ENCODE measurements at places on chromosomes 7 and 10.

DNA sequence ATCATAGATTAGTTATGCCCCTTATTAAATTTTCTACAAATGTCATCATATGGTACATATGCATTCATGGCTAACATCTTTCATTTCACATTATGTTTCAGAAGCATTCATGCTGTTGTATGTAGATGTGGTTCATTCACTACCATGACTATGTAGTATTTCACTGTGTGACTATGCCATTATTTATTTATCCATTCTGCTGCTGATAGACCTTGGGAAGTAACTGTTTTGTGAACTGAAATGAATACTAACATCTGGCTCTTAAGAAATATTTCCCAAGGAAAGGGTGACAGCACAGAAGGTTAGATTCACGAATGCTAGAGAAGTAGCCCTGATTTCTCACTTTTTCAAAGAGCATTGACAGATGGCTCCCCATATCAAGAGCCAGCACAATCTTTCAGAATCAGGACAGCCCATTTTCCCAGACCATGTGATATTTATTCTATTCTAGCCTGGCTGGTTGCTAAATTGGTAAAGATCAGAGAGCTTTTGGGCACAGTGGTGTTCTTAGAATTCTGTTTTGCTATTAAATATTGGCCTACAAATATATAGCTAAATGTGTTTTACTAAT lies 157.4 kb downstream of the DYNC1I1 start:
- no peak for DNase-seq

- no peak for DNase-seq
Observed at GRCh38 chr10:14658331-14659127, 116.2 kb downstream of the FAM107B start.

DNA sequence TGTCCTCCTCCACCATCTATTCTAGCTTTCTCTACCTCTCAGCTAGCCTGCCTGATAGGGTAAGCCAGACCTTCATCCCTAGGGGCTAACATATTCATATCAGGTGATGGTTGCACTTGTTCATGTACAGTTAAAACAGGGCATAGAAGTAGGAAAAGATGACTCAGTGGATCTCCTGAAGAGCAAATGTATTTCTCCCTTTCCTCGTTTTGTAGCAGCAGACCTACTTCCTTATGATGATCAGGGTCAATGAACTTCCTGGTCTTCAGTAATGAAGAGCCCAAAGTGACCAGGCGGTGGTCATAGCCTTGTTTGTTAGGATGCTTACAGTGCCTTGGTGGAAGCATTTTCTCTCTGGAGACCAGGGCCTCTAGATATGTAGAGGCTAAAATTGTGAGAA lies 6.3 kb downstream of the LIPJ start:
- DNase-seq, result no peak

- no peak for DNase-seq
Observed at GRCh38 chr7:104106108-104106905, 101.5 kb downstream of the ORC5 start.

DNA sequence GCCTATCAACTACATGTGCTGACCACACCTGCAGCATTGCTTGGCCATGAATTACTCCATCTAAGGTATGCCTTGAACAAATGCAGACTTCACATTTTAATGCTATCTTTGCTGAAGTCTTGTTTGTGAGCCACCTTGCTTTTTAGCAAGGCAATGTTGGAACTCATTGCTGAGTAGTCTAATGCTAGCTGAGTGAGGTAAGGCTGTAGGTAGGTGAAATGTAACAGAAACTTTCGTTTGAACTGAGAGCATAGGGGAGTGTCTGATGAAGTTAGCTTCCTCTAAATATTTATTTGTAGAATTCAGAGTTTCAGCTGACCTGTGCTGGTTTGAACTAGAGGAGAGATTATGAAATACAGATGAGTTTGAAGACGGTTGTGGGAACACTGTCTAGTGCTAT lies 238.5 kb downstream of the SEMA3A start:
- DNase-seq, result no peak

DNA sequence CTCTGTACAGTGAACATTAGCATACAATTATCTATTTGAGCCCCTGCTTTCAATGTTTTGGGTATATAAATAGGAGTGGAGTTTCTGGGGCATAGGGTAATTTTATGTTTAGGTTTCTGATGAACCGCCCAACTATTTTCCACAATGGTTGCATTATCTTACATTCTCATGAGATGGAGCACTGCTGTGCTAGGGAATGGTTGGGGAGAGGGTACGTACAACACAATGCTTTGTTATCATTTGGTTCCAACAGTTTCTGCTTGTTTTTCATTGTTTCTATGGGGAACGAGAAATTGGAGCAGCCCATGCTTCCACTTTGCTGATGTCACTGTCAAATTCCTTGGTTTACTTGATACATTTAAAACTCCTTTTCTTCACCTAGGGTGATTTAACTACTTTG lies 1115.3 kb downstream of the REEP3 start:
- no peak for DNase-seq

DNA sequence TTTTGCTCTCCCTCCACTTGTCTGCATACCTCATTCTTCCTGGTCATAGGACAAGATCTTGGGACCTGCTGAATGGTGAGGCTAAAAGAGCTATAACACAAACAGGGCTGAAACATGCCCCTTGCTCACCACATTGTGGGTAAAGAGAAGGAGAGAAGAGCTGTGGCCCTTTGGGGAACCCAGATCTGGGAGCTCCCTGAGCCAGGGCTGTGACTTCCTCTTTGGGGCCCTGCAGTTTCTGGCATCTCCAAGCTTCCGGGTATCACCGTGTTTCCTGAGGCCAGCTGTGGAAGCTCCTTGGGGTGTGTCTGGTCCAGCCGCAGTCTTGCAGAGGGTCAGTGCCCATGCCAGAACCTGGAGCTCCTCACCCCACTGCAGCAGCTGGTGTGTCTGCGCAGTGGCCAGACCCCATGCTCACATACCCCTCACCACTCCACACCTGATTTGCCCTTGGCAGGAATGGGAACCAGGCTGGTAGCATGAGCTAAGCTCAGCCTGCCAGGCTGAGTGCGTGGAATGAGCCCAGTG lies 34.0 kb downstream of the DKK1 start:
- no peak for DNase-seq

- no peak for DNase-seq
Observed at GRCh38 chr10:49624629-49625028, 10.8 kb downstream of the CHAT start.

GRCh38 chr7:32661501-32661900 lies 166.2 kb downstream of the AVL9 start:
- no peak for DNase-seq

DNA sequence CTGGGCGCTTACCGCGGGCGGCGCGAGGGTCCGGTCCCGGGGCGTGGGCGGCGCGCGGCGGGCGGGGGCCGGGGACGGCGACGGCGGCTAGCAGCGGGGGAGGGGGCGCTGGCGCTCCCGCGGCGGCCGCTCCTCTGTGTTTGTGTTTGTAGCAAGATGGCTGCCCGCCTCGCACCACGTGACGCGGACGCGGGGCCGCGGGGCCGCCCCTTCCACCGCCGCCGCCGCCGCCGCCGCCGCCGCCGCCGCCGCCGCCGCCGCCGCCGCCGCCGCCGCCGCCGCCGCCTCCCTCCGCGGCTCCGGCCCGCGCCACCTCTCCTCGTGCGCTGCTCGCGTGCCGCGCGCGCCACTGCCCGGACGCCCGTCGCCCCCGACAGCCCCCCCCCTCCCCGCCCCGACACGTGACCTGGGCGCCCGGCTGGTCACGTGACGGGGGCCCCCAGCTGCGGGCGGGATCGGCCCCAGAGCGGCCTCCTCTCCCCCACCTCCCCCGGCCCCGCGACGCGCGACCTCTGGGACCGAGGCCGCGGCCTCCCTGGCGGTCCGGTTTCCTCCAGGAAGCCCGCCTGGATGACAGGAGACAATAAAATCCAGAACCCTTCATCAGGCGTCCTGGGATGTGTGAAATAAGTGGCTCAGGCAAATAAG lies at the start of gene GIGYF1:
GIGYF1 (minus strand) TSS at position 153 of the 648 bp plus-strand sequence. CDS start 6,012 bp downstream, outside the sequence.
- peak; percentile 68 for DNase-seq

GRCh38 chr10:34830217-34830822 lies 15.2 kb upstream of the PARD3 start:
- no peak for DNase-seq

- DNase-seq, result no peak
Observed at GRCh38 chr7:67947646-67948045, 951.0 kb downstream of the TYW1 start.

- no peak for DNase-seq
Observed at GRCh38 chr7:105321754-105322455, 66.8 kb downstream of the SRPK2 start.

GRCh38 chr10:100009793-100010676 lies at the start of gene DNMBP:
Gene DNMBP, minus strand, starts transcription at chr10:100009947. Its CDS starts 37,823 bp downstream, at chr10:99972124.
- peak; percentile 69 for DNase-seq

- DNase-seq, result no peak
Observed at GRCh38 chr10:114257498-114257897, 18.4 kb downstream of the VWA2 start.

GRCh38 chr10:124671486-124672075 lies 72.6 kb downstream of the FAM53B start:
- DNase-seq, result no peak

DNA sequence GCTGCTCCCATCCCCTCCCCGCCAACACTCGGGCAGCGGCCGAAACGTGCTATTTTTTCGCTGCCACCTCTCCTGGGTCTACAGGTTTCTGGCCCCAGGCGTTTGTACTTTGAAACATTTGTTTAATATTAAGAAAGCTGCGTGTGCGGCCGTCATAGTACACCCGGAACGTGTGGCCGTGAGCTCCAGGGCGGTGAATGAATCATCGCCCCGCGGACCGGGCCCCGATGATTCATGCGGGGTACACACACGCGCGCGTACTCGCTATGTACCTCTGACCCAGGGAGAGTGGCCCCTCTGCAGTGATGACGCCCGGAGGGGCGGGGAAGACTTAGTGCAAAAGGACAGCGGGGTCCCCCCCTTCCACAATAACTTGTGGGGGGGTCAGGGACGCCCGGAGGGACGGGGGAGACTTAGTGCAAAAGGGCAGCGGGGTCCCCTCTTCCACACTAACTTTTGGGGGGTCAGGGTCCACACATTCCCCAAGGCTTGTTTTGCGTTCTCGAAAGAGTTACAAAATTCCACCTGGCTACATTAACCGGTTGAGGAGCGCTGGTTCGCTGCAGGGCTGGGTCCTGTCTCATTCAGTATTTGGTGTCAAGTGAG lies 56.5 kb upstream of the PCGF5 start:
- DNase-seq, result peak; percentile 59
